ENCODE measurements at places on chromosomes 13 and 19. TPM values are rescaled to one million over a fixed set of nuclear protein-coding genes. Genes with fewer than 3 reads are reported as not detected.

DNA sequence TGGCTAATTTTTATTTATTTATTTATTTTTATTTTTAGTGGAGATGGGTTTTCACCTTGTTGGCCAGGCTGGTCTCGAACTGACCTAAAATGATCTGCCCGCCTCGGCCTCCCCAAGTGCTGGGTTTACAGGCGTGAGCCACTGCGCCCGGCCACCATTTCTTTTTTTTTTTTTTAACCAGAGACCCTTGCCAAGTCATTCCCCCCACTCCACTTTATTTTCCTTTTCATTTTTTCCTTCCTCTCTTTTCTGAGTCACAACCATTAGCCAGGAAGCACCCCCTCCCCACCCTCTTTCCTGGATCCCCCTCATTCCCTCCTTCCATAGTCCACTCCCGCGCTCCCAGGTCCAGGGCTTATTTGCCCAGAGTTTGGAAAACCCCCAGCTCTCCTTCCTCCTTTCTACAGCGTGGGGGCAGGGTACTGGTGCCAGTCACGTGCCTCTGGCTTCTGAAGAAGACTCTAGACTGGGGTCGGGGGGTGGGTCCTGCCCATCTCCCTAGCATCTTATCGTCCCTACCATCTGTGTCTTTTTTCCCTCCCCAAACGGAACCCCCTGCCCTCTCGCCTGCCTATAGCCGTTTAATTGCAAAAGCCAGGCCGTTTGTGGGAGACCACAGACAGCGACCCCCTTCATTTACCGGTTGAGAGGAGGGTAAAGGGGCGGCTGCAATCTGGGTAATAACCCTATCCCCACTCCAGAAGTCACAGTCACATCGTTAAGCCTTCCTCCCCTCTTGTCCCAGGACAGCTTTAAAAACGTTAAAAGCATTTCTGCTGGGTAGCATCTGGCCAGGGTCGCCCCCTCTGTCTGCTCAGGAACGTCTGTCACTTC lies 1.1 kb upstream of the CALR start:
- DNase-seq: no peak

- no peak for DNase-seq
Measured at GRCh38 chr19:39679791-39680168, 24.1 kb downstream of the LGALS16 start.

GRCh38 chr13:21395953-21396352 lies 63.1 kb downstream of the ZDHHC20 start:
- DNase-seq: peak; percentile 27

GRCh38 chr19:54882758-54883157 lies 8.7 kb downstream of the FCAR start:
- DNase-seq: no peak

- peak; percentile 84 for DNase-seq
Measured at GRCh38 chr19:17751103-17751911, at the start of gene FCHO1. Gene FCHO1 (plus strand): TSS chr19:17751477. CDS start chr19:17755165, 3,688 bp downstream.

DNA sequence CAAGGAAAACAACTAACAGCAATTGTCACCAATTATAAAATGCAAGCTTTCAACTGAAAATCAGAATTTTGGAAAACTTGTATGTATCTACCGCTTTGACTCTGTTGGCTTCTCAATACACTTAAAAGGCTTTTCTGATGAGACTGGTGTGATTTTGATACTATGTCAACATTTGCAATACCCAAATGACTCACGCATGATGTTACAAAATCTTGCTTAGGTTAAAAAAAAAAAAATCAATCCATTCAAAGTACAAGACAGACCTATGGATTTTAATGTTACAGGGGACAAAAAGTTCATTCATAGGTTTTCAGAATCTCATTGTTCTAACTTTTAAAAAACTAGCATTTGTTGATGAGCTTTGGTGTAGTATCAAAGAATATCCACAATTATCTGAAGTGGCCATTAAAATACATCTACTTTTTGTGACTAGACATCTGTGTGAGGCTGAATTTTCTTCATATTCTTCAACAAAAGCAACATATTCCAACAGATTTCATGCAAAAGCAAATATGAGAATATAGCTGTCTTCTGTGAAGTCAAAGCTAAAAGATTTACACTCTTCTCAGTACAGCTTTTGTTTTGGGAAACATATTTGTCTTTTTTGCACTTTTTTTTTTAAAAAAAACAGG lies 10.7 kb downstream of the ELF1 start:
- no peak for DNase-seq

- no peak for DNase-seq
Measured at GRCh38 chr13:26621731-26622401, 64.4 kb downstream of the WASF3 start.

- DNase-seq: no peak
Measured at GRCh38 chr13:85503797-85504196, 295.4 kb downstream of the SLITRK6 start.

GRCh38 chr13:103948426-103948825 lies 882.2 kb upstream of the SLC10A2 start:
- DNase-seq: no peak

DNA sequence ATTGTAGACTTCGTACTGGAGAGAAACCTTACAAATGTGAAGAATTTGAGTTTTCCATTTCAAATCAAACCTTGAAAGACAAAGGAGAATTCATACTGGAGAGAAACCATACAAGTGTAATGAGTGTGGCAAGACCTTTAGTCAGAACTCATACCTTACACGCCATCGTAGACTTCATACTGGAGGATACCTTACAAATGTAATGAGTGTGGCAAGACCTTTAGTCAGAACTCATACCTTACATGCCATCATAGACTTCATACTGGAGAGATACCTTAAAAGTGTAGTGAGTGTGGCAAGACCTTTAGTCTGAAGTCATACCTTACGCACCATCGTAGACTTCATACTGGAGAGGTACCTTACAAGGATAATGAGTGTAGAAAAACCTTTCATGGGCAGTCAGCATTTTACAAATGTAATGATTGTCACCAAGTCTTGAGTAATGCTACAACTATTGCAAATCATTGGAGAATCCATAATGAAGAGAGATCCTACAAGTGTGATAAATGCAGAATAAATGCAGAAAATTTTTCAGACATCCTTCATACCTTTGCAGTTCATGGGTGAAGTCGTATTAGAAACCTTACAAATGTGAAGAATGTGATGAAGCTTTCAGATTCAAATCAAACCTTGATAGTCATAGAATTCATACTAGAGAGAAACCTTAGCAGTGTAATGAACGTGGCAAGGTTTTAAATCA lies 14.7 kb downstream of the ZNF765 start:
- DNase-seq: no peak

DNA sequence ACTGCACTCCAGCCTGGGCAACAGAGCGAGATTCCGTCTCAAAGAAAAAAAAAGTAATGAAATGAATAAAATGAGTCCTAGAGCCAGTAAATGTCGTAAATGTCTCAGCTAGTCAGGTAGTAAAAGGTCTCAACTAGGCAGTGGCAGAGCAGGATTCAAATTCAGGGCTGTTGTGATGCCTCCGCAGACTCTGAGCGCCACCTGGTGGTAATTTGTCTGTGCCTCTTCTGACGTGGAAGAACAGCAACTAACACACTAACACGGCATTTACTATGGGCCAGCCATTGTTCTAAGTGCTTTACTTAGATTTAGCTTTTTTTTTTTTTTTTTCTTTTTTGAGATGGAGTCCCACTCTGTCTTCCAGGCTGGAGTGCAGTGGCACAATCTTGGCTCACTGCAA lies 30.2 kb downstream of the CYP2F1 start:
- peak; percentile 70 for DNase-seq

GRCh38 chr19:42193706-42194105 lies 23.8 kb downstream of the DEDD2 start:
- DNase-seq: no peak

FPR1 gene
- 3.6 TPM for total RNA-seq

SIAH3 gene
- 0.14 TPM for total RNA-seq

NALCN gene
- total RNA-seq: 0.28 TPM

DHPS gene
- total RNA-seq: 97.3 TPM

RABAC1 gene
- total RNA-seq: 116 TPM

SHISA7 gene
- total RNA-seq: 0.05 TPM

CPB2 gene
- 0.05 TPM for total RNA-seq

Measured in thymus (tissue), 14 donors.